Lower lobe of right lung (tissue), 2 donors: ENCODE measurements at places on chromosomes 5 and 9.

- no peak for DNase-seq
Observed at GRCh38 chr5:54362434-54362833, 52.1 kb upstream of the ARL15 start.

DNA sequence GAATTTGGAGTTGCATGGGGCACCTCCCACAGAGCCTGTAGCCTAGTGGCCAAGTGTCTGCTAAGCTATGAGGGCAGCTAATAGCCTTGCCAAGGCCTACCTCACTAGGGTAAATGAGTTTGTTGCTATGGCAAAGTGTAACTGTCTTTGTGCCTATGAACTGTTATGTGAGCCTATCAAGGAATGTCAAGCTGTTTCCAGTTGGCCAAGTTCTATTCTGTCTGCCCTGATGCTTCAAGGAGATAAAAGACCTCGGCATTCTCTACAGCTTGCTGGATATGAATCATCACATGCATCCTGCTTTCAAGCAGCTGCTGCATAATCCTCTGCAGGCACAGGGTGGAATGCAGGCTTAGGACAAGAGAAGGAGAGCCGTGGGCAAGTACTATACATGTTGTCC lies 69.8 kb upstream of the CCDC112 start:
- no peak for DNase-seq

GRCh38 chr5:131509801-131510200 lies 125.2 kb downstream of the RAPGEF6 start:
- DNase-seq: no peak

GRCh38 chr5:34684281-34684979 lies 28.3 kb downstream of the RAI14 start:
- DNase-seq: no peak

GRCh38 chr5:158976035-158976434 lies 123.7 kb downstream of the EBF1 start:
- no peak for DNase-seq

DNA sequence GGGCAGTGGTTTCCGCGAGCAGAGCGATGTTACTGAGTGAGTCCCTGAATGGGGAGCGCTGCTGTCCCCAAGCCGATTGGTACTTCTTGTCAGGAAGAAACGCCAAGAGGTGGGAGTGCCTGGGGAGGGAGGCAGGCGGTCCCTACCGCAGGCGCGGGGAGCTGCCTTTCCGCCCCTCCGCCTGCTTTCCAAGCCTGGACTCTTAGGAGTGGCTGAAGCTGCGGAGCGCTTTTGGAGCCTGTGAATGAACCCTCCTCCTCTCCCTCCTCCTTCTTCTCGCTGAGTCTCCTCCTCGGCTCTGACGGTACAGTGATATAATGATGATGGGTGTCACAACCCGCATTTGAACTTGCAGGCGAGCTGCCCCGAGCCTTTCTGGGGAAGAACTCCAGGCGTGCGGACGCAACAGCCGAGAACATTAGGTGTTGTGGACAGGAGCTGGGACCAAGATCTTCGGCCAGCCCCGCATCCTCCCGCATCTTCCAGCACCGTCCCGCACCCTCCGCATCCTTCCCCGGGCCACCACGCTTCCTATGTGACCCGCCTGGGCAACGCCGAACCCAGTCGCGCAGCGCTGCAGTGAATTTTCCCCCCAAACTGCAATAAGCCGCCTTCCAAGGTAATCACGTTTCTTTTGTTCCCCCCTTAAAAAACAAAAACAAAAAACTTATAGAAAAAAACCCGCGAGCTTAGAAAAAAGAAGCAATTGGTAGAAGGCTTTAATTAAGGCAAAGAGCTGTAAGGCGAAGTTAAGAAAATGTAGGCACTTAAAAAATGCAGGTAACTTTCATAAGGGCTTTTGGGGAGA lies at the start of gene VCAN:
VCAN (plus strand) TSS at position 340 of the 808 bp plus-strand sequence. CDS start 11,775 bp downstream, outside the sequence.
- DNase-seq: peak; percentile 60

GRCh38 chr9:120637919-120638318 lies 58.0 kb upstream of the CDK5RAP2 start:
- DNase-seq: no peak

DNA sequence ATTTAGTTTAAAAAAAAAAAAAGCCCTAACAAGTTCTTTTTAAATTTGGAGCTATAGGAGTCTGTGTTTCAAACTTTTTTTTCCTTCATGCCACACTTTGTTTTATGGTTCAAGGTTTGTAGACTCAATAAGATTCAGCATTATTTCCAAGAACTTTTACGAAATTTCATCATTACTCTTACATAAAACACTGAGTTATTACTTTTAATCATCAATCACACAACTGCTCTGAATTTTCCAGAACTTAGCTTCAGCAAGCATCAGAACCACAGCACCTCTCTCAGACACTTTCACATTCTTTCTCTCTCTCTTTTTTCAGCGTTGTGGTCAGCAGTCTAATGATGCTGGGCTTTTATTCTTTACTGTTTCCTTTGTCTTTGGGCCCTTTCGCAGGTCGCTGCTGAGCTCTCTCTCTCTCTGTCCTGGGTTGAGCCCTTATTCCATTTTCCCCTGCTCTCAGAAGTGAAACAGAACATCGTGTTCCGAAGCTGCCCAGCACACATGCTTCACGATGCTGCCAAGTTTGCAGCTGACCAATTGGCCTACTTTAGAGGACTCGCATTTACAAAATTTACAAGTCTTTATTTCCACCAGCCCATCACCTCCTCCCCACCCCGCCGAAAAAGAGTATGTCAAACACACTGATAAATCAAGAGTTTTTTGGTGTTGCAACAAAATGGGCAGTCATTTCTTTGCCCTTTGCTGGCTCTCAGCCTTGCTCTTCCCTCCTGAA lies 44.6 kb upstream of the PIK3R1 start:
- DNase-seq: peak; percentile 47

- DNase-seq: no peak
Observed at GRCh38 chr5:68192679-68193060, 22.9 kb upstream of the PIK3R1 start.

- no peak for DNase-seq
Observed at GRCh38 chr5:10122076-10122726, 127.5 kb downstream of the ATPSCKMT start.

DNA sequence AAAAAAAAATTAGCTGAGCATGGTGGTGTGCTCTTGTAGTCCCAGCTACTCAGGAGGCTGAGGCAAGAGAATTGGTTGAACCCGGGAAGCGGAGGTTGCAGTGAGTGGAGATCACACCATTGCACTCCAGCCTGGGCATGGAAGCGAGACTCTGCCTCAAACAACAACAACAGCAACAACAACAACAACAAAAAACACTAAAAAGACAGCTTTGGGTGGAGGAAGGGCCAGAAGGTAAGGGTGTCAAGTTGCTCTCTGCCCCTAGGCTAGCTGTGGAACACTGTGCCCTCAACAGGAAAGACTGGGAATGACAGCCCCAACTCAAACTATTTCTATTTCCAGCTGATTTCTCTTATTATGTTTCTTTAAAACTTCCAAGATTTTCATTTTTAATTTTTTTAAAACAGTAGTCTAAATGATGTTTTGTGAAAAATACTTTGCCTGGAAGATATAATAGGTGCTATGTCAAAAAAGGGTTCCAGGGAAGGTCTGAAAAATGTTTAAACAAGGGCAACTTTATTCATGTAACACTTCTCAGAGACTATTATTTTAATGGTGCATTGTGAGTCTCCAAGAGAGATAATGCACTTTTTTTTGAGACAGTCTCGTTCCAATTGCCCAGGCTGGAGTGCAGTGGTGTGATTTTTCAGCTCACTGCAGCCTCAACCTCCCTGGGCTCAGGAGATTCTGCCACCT lies 29.9 kb downstream of the CLINT1 start:
- DNase-seq: no peak

GRCh38 chr5:278646-279045 lies 7.2 kb downstream of the PDCD6 start:
- no peak for DNase-seq

GRCh38 chr9:5193345-5193744 lies 7.9 kb upstream of the INSL6 start:
- DNase-seq: no peak

- DNase-seq: no peak
Observed at GRCh38 chr5:68711293-68712200, 382.3 kb upstream of the SLC30A5 start.
